ENCODE measurements at places on chromosomes 6 and 20.

DNA sequence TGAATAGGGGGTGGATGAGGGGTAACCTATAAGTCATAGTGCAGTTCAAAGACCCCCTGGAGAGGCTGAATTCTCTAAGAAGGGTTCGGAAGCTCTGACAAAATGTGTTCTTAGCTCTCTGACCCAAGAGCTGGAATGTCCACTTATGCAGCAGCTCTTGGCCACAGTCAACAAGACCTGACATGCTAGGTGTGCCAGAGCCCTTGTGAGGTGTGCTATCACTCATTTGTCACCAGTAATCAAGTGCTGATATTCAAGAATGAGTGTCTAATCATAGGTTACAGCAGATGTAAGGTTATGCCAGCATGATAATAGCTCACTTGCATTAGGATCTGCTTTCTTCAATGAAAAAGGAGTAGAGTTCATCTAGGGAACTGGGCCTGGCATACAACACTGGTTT, 28.1 kb downstream of the TOMM6 start:
- no peak for DNase-seq

- no peak for DNase-seq
Measured at GRCh38 chr6:107713563-107713962, 110.5 kb downstream of the SCML4 start.

DNA sequence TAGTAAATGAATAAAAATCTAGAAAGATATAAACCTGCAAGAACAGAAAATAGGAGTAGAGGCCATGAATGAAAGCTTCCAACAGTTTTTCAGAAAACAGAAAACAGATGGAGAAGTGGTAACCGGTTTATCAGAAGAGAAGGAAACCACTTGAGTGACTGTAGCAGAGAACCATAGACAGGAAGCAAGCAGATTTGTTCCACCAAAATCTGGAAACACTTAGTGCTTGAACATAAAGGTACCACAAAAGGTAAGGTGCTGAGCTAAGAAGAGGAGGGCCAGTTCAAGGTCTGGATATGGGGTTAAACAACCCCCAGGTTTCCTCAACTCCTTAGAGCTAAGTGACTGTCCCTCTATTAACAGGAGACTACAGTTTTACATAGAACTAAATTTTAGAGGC, 9.2 kb upstream of the KIAA0319 start:
- no peak for DNase-seq

- no peak for DNase-seq
Measured at GRCh38 chr6:166763606-166764472, 136.8 kb upstream of the RPS6KA2 start.

- DNase-seq: no peak
Measured at GRCh38 chr6:2126351-2126750, 119.1 kb downstream of the GMDS start.

DNA sequence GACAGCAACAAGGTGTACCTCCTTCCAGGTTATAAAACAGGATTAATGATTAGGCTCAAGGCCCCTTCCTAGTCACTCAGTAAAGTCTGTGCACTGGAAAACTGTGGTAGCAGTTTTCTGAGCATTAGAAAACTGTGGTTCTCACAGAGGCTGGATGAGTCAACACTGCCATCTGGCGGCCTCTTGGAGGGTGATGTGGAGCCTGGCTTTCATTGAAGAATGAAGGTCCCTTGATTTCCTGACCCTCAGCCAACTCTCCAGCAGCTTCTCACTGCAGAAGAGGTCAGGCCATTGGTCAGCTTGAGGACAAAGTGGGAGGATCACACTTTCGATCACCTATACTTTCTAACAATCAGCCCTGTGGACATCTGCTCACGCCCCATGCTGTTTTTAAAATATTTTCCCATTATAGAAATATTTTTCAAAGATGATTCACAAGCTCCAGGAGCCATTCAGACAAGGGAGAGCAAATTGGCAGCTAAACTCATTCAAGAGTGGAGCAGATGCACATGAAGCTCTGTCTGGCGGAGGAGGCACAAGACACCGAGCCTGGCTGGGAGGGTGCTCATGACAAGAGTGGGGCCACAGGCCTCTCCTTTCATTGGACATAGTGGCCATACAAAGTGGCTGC, 23.2 kb downstream of the PSMB1 start:
- DNase-seq: peak; percentile 10

- DNase-seq: no peak
Measured at GRCh38 chr6:31715022-31715958, at the start of gene LY6G6D. Gene LY6G6D (plus strand): TSS chr6:31715348. CDS start chr6:31715356, 8 bp downstream.

GRCh38 chr6:25534942-25535631, 116.9 kb upstream of the SCGN start:
- DNase-seq: no peak
